ENCODE measurements at places on chromosomes 6 and 20.

- no peak for DNase-seq
These were observed 152.3 kb downstream of the ZDHHC14 start for GRCh38 chr6:157533048-157533871.

DNA sequence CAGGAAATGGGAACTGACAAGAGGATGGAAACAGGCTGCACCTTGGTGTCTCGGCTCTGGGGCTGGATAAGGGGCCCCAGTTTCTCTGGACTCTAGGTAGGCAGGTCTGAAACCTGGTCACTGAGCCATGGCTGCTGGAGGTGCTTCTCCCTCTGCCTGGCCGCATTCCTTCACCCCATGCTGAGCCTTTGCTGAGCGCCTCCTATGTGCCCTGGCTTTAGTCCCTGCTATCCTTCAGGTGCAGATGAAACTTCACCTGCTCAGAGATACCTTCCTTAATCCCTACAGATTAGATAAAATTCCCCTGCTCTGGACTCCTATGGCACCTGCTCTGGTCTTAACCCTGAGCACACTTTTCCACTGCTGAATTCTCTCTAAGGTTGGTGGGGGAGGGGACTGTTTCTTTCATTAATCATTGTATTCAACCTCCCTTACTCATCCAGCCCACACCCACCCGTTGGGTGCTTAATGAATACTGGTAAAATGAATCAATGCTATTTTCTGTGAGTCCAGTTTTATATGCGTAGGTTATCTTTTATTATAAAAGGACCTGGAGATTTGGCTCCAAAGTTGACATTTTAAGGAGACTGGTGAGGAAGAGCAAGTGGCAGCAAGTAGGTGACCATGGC is 19.3 kb downstream of the MYLK4 start:
- no peak for DNase-seq

GRCh38 chr6:1396952-1397868 is 7.8 kb downstream of the FOXF2 start:
- DNase-seq, result peak; percentile 53

GRCh38 chr6:155351273-155352129 is 37.2 kb upstream of the TFB1M start:
- DNase-seq, result no peak

DNA sequence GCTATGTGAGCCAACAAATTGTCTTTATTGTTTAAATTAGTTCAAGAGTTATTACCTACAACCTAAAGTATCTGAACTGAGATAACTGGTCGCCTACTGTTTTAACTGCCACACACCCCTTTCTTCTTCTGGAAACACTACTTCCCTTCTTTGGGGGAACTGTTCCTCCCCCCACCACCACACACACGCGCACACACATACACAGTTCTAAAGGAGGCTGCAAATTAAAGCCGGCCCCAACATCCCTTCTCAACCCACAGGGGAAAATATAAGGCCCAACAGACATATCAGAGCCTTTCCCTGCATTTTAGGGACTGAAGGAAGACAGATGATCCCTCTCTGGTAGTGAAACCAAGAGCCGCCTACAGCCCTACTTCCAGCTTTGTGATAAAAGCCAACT is 348.0 kb upstream of the JARID2 start:
- no peak for DNase-seq

DNA sequence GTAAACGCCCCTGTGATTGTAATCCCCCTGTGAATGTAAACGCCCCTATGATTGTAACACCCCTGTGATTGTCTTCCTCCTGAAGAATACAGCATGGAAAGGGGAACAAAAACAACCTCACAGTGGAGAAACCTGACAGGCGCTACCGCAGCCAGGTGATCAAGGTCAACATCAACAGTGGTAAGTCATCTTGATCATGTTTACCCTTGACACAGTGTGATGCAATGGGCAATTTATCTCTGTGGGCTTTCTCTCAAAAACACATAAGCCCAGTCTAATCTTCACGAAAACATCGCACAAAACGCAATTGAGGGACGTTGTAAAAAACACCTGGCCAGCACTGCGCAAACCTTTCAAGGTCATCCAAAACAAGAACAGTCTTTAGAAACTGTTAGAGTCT is 277.2 kb downstream of the PRKN start:
- DNase-seq, result no peak

GRCh38 chr20:50385733-50386640 is 124.2 kb upstream of the PTPN1 start:
- peak; percentile 42 for DNase-seq

- DNase-seq, result no peak
These were observed 261.4 kb downstream of the ZFAND3 start for GRCh38 chr6:38080889-38081288.

DNA sequence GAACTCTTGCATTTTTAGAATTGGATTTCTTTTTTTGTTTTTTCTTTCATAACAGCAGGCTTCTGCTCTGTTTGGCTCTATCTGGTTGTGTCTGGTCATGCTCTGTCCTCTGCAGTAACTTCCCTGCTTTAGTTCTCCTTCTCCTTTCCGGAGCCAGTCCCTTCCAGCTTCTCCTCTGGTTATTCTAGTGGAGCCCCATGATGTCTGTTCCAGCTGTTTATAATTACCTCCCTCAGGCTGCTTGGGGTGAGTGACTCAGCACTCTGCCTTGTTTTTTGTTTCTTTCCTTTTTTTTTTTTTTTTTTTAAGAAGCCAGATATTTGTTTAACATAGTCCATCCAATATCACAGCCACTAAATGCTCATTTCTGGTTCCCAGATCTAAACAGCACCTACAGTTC is 409.6 kb downstream of the MAFB start:
- no peak for DNase-seq

GRCh38 chr20:38211200-38212097 is 46.4 kb upstream of the TGM2 start:
- no peak for DNase-seq

DNA sequence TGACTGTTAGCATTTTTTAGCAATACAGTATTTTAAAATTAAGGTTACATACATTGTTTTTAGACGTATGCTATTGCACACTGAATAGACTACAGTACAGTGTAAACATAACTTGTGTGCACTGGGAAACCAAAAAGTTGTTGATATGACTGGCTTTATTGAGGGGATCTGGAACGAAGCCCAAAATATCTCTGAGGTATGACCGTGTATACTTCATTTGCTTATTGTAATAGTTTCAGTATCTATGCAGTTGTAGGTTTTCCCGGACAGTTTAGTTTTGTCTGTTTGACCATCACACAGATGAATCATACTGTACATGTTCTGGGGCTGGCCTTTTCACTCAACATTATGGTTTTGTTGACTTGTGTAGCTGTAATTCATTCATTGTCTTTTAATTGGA is 6.9 kb upstream of the ZBTB12 start:
- DNase-seq, result no peak

GRCh38 chr6:79070206-79070825 is 7.7 kb downstream of the PHIP start:
- DNase-seq, result no peak

DNA sequence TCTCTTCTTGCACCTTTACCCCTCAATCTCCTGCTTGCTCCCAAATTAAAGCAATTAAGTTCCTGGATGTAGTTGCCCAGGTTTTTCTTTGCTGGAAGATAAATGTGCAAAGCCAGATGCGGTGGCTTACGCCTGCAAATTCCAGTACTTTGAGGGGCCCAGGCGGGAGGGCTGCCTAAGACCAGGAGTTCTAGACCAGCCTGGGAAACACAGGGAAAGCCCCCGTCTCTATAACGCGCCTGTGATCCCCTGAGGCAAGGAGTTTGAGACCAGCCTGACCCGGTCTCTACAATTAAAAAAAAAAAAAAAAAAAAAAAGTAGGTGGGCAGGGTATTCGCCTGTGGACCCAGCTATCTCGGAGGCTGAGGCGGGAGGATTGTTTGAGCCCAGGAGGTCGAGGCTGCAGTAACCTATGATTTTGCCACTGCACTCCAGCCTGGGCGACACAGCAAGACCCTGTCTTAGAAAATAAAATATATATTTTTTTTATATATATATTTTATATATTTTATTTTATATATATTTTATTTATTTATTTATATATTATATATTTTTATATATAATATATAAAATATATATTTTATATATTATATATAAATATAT is 461 bp upstream of the DCDC2 start:
- DNase-seq, result no peak

GRCh38 chr20:62274332-62274950 is 28.4 kb upstream of the ADRM1 start:
- no peak for DNase-seq

GRCh38 chr6:29626948-29627754 is 5.8 kb downstream of the GABBR1 start:
- no peak for DNase-seq

DNA sequence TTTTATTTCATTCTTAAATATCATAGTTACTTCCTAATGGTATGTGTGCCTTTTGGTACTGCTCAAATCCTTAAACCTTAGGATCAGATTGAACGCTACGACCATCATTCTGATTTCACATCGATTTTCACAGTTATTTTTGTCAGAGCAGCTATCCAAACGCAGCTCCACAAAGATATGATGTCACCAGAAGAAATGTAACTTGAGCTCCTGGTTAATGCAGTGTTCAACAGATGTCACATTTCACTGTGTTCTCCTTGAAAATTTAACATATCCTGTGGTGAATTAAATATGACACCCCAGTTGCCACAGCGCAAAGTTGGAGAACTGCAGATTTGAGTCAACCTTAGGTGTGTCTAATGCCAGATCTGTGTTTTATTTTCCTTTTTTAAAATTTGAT is 81.4 kb downstream of the CTNNBL1 start:
- DNase-seq, result no peak

GRCh38 chr6:27694547-27694874 is 217.7 kb downstream of the OR2B2 start:
- DNase-seq, result no peak

DNA sequence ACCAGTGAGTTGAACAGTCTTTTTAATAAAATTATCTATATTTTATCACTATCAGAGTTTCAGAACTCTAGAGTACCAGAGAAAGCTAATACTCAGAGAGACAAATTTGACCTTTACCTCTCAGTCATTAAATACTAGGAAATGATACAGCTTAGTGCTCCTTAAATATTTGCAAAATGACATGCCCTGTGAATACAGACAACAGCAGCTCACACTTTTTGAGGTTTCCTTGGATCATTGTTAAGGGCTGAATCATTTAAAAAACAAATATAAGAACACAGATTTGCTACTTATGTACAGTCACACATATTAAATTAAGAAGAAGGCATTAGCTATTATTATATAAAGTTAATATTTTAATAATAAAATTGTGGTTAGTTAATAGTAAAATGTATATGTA is 1158.7 kb upstream of the EYS start:
- DNase-seq, result no peak

DNA sequence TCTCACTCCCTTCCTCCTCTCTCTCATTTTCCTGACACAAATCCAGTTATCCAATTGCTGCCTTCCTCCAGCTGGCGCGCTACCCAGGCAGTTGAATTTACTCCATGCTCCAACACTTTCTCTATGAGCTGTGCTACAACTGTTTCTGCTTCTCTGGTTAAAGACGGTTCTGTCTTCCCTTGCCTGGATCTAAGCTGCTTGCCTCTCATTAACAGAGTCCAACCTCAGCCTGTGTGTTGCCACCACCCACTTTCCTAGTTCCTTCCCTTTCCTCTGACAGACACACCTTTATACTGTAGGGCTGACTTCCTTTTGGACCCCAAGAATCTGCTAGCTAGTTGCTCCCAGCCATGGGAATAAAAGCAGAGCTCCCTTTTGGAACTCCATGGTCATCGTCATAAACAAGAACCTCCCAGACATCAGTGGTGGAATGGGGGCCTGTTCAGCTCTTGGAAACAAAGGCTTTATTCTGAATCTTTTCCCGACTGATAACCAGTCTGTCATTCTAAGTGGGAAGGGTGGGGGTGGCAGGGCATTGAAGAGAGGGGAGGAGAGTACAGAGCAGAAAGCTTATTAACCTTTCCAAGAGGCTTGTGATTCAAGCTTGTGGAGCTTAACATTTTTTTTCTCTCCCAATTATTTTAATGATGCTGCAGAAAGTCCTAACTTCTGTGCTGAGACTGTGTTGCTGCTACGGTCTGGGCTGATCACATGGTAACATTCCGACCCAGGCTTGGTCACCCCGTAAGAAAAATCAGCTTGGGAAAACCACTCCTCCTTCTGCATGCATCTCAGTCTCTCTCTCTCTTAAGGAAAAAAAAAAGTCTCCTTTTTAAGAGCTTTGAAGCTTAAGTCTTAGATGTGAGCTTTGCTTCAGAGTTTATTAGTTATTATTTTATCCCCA is 31.3 kb upstream of the BMP2 start:
- DNase-seq, result no peak

- no peak for DNase-seq
These were observed 137.9 kb downstream of the CDH26 start for GRCh38 chr20:60096166-60096565.

DNA sequence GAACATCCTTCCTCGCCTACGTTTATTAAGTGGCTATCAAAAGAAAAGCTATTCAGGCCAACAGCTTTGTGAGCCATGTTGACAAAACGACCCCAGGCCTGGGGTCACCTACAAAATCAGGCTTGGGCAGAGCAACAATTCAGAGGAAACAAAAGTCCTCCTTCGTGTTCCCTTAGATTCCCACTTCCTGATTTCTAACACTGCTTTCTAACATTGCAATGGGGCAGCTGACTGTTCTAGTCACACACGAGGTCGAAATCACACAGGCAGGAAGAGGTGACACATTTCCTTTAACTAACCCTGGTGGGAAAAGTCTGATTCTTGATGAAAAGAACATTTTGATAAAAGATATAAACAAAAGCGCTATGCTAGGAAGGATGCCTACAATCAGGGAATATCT is 31.9 kb downstream of the WDR27 start:
- DNase-seq, result no peak

- DNase-seq, result no peak
These were observed 24.8 kb downstream of the GRM4 start for GRCh38 chr6:34120953-34121675.

All from stimulated activated CD8-positive, alpha-beta memory T cell treated with anti-CD3 and anti-CD28 coated beads, Interleukin-2, amount 100 ng/mL, for 48 hours (primary cell).